Urothelium cell line (cell line): ENCODE measurements at places on chromosomes 13 and 19.

- DNase-seq, result no peak
Observed at GRCh38 chr13:32153056-32153455, 121.5 kb downstream of the FRY start.

- no peak for DNase-seq
Observed at GRCh38 chr13:87820241-87820640, 149.1 kb downstream of the SLITRK5 start.

- DNase-seq, result no peak
Observed at GRCh38 chr13:75764251-75764925, 128.3 kb downstream of the LMO7 start.

DNA sequence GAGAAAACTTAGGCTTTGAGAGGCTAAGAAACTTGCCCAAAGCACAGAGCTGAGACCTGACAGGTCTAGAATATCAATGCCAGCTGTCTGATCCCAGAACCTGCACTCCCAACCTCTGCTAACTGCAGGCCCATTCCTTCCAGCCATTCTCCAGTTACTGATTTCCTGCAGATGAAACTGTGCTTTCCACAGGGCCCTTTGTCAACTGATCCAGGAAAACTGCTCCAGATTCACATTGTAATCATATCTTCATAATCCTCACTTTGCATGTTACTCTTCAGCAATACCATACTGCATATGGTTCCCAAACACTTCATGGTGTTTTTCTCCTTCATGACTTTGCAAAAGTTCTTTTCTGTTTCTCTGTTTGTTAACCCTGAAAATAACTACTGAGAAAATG is 100.6 kb downstream of the RAP2A start:
- DNase-seq, result no peak

GRCh38 chr13:57946361-57946760 is 314.8 kb downstream of the PCDH17 start:
- no peak for DNase-seq

DNA sequence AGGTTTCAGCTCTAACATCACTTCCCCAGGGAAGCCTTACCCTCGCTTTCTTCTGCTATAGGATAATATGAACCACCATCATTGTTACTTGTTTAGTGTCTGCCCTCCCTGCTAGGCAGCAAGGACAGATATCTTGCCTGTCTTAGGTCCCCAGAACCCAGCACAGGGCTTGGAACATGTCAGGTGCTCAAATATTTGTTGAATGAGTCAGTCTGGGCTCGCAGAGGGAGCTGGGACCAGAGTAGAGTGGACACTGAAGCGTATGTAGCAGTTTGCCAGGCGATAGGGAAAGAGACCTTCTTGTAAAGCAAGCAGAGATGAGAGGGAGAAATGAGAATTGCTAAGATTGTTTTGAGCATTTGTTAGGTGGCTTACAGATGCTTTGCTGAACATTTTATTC is 11.7 kb downstream of the BCKDHA start:
- DNase-seq, result peak; percentile 86

DNA sequence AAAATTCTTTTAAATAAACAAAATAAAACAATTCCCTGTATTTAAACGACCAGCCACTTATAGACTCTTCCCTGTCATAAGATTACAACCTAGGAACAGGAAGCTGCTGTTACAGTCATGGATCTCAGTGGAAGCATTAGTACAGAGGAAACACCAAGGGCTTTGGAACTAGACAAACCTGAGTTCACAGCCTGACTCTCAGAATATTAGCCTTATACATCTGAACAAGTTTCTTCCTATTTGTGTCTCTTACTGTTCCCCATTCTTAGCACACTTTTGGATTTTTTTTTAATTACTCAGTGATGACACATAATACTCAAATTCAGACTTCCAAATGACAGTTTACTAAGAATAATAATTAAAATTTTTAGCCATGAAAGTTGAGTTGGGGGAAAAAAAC is 46.1 kb downstream of the ZDHHC20 start:
- DNase-seq, result no peak

- DNase-seq, result no peak
Observed at GRCh38 chr19:40261631-40262030, 23.5 kb downstream of the AKT2 start.

- DNase-seq, result no peak
Observed at GRCh38 chr19:2726160-2726855, 5.1 kb upstream of the DIRAS1 start.

DNA sequence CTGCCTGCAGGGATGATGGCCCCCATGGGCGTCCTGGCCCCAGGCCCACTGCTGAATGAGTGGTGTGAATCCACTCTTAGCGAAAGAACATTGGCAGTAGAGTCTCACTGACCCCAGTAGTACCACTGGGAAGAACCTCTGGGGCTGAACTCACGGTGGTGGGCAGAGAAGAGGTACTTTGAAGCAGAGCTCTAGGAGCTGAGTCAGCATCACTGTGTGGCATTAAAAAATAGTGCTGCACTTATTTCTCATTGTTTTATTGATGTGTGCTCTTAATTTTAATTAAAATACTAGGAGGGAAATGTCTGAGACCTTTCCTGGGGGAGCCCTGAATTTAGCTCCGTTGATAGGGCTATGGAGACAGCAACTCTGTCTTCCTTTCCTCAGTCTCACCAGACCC is 61.3 kb downstream of the CBY2 start:
- DNase-seq, result no peak

GRCh38 chr13:67971291-67971690 is 741.2 kb upstream of the PCDH9 start:
- DNase-seq, result no peak

GRCh38 chr13:97280478-97280877 is 58.3 kb downstream of the MBNL2 start:
- no peak for DNase-seq

- DNase-seq, result no peak
Observed at GRCh38 chr13:21054313-21054712, 7.1 kb downstream of the LATS2 start.

DNA sequence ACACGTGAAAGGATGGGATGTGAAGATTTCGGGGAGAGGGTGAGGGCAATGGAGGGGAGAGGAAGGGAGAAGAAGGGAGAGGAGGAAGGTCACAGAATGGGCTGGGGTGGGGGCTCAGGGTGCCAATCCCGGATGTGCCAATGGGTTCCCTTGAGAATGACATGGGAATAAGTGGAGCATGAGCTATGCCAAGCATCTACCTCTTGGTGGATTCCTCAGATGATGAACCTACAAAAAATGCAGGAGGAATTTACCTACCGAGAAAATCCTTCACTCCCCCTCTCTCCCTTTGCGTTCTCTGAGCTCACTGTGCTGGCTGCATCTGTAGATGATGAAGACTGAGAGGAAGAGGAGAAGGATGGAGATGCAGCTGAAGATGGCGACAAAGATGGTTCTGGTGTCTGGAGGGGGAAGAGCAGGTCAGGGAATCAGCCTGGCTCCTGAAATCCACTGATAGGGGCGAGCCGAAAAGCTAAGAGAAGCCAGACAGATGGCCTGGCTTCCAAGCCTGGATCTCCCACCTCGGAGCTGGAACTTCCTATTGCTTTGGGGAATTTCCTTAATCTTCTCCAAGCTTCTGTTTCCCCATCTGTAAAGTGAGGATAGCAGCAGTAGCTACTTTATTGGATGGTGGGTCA is 21.6 kb downstream of the VSTM1 start:
- DNase-seq, result peak; percentile 76

- DNase-seq, result peak; percentile 7
Observed at GRCh38 chr13:101417043-101417406, 717 bp upstream of the NALCN start.

DNA sequence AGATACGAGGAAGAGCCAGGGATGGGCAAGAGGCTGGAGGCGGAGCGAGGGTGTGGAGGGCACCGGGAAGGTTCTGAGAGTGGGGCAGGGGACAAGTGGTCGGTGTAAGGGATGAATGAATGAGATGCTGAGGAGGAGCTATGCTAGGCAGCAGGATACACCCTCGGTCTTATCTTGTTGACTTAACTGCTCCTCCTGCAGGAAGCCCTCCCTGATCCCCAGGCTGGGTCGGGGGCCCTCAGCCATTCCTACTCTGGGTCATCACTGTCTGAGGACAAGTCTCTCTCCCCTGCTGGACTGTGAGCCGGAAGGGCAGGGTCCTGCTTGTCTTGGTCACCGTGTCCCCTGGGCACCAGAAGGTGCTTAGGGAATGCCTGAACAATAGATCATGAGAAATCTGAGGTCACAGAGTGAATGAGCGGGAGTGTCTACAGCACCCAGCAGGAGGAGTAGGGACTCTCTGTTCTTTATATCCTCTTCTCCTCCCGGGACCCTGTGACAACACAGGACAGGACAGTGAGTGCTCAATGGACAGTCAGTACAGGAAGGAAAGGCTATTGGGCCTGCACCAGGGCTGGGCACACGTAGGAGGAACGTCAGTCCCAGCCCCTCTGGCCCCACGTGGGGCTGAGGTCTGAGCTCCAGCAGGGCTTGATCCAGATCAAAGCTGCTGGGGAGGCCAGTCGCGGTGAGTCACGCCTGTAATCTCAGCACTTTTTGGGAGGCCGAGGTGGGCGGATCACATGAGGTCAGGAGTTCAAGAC is 6.5 kb downstream of the NKPD1 start:
- DNase-seq, result peak; percentile 80

DNA sequence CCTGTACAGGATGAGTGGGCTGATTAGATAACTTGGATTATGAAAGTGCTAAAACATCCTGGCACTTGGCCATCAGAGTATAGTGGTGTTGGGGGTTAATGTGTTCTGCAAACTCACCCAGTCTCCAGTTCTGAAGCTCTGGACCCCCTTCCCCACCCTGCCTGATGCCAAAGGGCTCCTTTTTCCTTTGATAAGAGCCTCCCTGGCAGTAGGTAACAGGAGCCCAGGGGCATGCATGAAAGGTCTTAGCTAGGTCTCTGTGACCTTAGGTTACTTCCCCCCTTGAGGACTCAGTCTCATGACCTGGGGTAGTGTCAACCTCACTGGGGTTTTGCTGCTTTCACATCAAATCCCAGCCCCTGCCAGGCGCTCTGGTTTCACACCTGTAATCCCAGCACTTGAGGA is 2.5 kb downstream of the RPS28 start:
- DNase-seq, result no peak

DNA sequence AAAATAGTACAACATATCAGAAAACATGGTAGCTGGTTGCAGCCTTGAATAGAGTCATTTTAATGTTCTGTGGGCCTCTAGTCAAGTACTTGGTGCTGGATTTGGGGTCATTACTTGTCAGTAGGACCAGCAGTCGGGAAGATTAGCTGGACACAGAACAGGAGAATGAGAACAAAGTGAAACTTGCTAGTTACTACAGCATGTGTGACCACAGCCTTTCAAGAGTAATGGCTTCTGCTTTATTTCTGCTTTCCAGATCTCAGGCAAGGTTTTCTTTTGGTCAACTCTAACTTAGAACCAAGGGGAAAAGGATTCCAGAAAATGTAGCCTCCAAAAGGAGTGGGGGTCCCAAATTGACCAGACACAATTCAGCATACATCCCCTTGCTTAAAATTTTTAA is 17.1 kb upstream of the VWA8 start:
- DNase-seq, result no peak

DNA sequence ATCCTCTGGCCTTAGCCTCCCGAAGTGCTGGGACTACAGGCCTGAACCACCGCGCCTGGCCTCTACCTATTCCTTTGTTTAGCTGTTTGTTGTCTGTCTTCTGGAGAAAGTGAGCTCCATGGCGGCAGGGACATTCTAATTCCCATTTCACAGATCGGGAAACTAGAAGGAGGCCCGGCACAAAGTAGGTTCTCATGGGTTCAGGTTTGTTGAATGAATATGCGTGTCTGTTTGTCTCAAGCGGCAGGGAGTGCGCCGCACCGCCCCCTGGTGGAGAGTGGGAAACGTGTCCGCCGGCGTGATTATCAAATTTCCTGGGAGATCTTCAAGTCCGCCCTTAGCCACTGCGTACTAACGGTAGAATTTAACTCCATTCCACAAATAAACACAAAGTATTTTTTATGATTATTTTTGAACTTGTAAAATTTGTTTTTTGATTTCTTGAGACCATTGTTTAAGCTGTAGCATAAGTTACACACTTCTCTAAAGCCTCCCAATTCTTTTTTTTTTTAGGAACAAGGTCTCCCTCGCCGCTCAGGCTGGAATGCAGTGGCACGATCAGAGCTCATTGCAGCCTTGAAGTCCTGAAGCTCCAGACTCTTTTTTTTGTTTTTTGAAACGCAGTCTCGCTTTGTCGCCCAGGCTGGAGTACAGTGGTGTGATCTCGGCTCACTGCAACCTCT is 8.9 kb upstream of the CCDC9 start:
- DNase-seq, result peak; percentile 59

DNA sequence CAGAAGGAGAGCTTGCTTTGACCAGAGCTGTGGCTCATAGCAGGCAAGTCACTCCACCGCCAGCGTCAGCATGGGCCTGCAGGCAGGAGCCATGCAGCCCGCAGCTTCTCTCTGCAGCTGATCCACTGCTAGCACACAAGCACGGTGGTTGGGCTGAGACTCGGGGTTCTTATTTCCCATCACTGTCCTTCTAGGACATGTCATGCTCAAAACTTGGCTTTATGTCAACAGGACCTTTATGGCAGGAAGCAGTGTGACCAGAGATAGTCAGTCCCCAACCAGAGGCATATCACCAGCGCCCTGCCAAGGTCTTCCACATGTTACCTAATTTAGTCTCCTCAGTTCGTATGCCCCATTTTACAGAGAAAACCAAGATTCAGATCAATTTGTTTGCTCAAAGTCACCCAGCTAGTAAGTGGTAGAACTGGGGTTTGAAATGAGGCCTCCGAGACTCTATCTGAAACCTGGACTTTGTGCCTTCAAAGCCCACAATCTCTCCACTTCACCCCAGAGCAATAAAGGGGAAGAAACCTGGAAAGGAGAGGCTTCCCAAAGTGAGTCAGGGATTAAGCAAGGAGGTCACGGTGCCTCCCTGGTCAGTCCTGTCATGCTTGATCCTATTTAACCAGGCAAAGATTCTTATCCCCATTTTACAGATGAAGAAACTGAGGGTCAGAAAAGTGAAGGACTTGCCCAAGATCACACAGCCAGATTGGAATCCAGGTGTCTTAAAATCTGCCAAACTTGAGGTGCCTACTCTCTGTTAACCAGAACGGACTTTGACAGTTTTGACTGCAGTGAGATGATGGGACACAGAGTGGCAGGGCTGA is 5.1 kb downstream of the TMEM272 start:
- no peak for DNase-seq

GRCh38 chr13:105638426-105638825 is 897.0 kb downstream of the EFNB2 start:
- DNase-seq, result no peak

DNA sequence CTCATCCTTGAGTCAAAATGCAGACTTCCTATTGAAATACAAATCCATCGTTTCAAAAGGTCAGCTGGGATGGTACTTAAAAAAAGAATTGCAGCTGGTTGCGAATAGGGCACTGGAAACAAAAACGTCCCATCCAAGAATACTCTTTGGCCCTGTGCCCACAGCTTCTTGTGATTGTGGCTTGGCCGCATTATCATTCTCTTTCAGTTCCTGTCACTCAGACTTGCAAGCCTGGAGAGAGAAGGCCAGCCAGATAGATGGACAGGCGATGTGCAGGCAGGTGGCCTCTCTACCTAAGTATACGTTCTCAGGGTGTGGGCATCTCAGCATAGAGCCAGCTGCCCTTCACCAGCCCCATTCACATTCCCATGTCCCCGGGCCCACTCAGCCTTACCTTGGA is 208.5 kb upstream of the ZNF536 start:
- DNase-seq, result no peak
